ENCODE measurements at places on chromosomes 12 and 14.

- DNase-seq: no peak
Observed at GRCh38 chr12:57852200-57852599, 5.7 kb upstream of the CTDSP2 start.

DNA sequence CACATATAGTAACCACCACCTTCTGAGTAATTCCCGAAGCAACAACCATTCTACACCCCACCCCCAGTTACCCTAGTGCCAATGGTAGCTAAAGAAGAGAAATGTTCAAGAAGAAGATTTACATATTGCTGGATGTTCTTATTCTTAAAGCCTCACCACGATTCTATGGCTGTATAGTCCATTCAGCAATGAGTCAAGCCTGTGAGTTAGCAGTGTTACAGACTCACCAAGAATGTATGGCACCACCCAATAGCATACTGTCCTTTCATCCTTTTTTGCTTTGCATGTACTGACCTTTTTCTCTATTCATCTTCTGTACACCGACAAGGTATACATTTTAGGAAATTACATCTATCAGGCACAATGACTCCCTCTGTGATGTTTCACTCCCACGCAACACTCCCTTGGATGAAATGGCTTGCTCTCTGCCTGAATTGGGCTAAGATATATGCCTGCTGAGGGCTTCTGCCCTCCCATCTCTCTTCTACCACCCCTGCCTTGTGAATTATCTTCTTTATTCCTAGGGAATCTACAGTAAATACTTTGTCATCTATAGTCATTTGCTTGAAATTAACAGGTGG is 945.8 kb downstream of the DIO2 start:
- no peak for DNase-seq

DNA sequence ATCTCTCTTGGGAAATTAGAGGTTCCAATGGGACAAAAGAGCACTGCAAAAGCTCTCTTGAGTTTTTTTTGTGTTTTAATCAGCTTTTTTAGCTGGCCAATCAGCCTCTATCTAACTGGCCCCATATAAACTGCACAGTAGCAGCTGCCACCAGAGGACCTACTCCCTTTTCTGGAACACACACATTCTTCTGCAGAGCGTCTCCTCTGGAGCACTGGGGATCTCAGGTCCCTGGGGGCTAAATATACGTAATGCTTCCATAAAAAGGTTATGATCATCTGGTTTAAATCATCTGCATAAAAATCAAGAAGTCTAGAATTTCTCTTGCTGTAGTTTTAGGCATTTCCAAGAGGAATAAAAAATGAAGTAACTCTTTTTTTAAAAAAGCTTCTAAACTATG is 32.3 kb downstream of the TSPAN8 start:
- no peak for DNase-seq

GRCh38 chr12:8676651-8677050 is 14.0 kb upstream of the MFAP5 start:
- DNase-seq: no peak

DNA sequence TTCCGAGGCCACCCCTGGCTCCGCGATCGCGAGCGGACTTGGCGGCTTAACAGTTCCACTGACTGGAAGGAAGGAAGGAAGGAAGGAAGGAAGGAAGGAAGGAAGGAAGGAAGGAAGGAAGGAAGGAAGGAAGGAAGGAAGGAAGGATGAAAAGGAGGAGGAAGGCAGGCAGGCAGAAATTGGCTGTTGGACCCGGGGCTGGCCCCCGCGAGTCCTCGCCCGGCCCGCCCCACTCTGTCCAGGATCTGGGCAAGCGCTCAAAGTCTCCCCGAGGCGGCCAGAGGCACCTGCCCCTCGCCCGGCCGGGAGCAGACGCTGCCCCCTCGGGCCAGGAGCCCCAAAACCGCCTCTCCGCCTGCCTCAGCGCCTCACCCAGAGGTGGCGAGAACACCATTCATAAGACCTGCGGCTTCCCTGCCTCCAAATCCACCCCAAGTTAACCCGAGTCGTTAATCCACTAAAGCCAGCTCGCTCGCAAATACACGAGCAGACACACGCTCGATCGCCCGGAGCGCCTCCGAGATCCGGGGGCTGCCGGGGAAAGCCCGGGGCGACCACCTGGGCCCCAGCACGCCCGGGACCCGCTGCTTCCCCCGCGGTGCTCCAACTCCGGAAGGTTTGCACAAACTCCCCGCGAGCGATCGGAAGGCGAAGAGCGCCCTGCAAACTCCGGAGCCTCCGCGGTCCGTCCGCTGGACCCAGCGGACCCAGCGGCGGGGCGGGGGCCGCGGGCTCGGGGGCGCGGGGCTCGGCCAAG is 844 bp downstream of the DPF3 start:
- peak; percentile 12 for DNase-seq

GRCh38 chr12:3544296-3544965 is 53.4 kb downstream of the PRMT8 start:
- no peak for DNase-seq

- no peak for DNase-seq
Observed at GRCh38 chr12:124174451-124175348, 120.2 kb upstream of the RFLNA start.

DNA sequence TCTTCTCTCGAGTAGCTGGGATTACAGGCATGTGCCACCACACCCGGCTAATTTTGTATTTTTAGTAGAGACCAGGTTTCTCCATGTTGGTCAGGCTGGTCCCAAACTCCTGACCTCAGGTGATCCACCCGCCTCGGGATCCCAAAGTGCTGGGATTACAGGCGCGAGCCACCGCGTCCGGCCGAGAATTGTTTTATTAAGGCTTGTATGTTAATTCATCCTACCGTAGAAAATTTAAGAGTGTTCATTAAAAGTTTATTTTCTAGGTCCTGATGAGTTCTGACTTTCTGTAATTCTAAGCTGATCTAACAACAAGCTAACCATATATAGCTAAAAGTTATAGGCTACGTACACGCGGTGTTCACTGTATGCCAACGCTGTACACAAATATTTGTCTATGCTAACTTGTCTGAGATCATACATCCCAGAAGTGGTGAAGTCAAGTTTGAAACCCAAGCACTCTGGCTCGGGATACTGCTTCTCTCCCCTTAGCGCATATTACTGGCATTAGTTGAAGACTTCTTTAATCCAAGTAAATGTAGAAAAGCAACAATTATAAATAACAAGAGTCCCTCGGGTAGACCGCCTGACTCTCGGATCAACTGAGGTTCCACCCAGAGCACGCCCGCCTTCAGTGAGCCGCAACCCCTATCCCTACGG is 570 bp upstream of the MRPS35 start:
- peak; percentile 93 for DNase-seq

GRCh38 chr14:54146601-54147000 is 190.0 kb upstream of the BMP4 start:
- DNase-seq: no peak

- DNase-seq: no peak
Observed at GRCh38 chr12:51246254-51246853, 7.7 kb downstream of the DAZAP2 start.

Measured in NCI-H2171 (cell line).